ENCODE measurements at places on chromosomes 5 and 9.
A peak's percentile ranks its signal among the peaks of the same experiment; 100 is the strongest.

DNA sequence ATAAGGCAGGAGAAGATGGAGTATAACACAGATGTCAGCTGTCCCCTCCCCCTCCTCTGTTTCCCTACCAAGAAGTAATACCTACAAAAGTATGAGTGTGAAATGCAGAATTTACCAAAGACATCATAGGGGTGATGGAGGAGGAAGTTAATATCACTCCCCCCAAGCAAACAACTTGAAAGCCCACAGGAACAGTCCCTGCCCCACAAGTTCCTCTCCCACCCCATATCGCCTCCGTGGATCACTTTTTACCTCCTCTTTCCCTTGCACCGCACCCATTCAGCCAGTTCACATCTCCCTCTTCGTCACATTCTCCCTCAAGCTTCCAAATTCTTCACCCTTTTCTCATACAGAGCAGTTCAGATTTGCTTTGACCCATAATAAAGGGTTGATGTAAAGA lies 7.0 kb upstream of the SIL1 start:
- no peak for DNase-seq

DNA sequence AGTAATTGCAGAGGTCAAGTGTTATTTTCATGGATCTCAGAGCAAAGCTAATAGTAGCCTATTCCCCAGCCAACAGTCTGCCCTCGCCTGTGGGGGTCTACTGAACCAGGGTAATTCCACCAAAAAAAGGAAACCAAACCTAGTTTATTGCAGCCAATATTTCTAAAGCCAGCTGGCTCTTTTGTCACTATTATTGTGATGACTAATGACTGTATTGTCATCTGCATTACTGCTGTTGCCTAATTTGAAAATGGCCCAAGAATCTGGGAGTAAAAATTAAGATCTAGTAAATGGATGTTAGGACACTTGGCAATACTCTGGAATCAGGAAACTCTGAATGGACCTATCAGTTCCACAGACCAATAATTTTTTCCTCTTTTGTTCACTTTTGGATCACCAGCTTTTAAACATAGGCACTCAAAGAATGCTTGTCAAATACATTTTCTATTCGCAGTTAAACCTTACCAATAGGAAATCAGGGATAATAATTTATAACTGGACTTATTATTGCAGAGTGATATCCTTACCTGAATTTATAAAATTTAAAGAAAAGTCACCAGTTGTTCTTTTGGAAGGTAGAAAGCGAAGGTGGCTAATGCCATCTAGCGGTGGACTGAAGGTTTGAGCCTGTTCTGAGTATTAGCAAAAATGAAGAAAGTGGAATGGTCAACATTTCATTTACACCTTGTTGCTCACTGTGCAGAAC lies 69.2 kb downstream of the SYK start:
- peak; percentile 64 for DNase-seq

DNA sequence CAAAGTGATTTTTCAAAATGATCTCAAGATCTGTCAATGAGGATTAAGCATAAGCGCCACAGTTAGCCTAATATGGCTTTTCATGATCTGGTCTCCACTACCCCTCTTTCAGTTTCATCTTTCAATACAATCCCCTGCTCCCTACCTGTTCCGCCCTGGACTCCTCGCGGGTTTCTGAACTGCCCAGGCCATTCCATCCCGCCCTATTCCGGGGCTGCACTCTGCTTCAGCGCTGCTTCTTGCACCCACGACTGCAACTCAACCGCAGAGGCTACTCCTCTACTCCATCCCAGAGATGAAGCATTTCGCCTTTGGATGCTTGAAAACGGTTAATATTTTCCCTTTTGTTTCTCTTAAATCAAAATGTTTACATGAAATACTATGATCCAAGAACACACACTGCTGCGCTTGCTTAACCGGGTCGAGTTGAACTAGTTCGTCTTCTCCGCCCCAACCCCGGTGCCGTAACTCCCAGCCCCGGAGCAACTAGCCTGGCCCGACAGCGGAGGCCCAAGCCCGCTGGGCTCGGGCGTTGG lies 716 bp upstream of the OTULIN start:
- peak; percentile 67 for DNase-seq

- peak; percentile 35 for DNase-seq
Observed at GRCh38 chr5:158676642-158677469, 422.9 kb downstream of the EBF1 start.

DNA sequence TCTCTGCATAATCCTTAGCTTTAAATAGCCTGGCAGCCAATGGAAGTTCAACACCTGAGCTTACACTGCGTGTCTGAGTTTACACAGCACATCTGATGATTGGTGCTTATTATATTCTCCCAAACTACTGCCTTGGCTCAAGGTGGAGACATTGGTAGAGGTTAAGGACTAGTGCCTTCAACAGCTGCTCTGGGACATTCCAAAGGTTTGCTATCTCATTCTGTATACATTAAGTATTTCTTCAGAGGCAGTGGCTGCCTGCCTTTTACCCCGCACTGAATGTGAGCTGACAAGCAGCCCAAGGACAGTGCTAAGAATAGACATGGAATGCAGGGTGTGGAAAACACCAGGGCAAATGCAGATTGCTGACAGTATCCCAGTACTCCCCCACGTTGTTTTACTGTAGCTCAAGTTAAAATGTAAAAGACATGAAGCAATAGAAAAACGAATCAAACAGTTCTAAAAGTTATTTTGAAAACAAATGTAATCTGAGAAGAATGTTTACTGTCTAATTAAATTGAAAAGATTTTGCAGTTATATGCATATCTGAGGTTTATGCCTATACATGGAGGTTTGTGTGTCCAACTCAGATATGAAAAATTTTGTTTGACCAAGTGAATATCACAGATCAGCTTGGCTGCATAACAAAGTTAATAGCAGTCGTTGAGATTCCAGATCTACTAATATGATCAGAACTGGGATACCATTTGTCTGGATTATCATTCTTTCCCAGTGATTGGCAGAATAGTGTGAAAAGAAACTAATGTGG lies 1.8 kb downstream of the HSPB3 start:
- no peak for DNase-seq

DNA sequence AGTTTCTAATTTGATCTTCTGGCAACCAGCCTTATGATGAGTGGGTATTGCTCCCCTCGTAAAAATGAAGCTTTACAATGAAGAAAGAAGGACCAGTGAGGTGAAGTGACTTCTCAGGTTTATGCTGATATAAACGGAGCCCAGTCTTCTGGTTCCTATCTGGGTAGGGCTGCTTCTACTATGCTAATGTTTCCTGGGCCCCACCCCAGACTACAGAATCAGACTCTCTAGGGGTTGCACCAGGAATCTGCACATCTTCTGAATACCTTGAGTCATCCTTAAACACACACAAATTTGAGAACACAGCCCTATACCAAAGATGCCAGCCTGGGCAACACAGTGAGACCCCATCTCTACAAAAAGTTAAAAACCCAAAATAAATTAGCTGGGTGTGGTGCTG lies 16.2 kb downstream of the BTF3 start:
- DNase-seq: no peak

- no peak for DNase-seq
Observed at GRCh38 chr5:180910735-180911134, 11.8 kb downstream of the BTNL8 start.

DNA sequence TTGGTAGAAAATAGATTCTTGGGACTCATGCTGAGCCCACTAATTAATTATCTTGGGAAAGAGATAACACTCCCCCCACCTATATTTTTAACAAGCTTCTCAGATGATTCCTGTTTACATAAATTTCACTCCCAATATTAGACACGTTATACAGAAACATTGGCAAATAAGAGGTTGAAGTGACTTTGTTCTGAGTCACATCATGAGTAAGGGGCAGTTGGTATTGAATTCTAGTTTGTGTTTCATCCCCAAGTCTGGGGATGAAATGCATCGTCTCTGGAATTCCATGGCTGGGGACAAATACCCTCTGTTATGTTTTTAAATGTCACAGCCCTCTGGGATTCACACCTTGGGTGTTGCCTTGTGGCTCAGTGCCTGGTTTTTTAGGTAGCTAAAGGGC lies 41.0 kb downstream of the BASP1 start:
- DNase-seq: no peak

GRCh38 chr5:107389775-107390148 lies 281.0 kb downstream of the EFNA5 start:
- no peak for DNase-seq

DNA sequence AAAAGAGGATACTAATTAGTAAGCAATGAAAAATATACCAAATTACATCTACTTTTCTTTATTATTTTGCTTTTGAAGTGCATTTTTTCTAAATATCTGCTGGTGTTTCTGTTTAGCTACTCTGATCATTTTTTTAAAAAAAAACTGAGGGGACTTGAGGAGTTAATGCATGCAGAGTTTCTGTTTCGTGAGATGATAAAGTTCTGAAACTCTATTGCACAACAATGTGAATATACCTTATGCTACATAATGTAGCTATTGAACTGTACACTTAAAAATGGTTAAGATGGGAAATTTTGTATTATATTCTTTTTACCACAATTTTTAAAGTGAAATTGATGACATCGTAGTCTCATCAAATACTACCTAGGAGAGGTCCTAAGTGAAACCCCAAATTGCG lies 288.3 kb upstream of the NR4A3 start:
- no peak for DNase-seq

DNA sequence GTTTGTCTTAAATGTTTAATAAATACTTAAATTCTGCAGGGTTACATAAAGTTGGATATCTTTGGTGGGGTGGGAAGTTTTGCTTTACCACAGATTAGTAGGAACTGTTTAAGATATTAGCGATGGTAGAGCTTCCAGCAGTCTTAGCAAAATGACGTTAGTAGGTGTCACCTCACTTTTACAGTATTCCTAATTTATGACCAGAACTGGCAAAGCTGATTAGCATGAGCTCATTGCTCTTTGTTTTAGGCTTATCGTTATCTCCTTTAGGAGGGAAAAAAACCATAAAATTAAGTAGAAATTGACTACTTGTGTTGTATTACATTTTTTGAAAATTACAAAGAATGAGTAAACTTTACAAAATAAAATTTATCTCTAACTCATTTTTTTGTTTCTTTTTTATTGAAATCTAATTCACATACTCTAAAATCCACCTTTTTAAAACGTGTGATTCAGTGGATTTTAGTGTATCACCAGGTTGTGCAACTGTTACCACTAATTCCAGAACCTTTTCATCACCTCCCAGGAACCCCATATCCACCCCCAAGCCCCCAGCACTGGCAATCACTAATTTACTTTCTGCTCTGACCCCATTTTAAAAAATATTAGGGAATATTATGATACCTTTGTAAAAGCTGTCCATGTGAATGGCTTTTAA lies 129.5 kb downstream of the TRIO start:
- no peak for DNase-seq

- no peak for DNase-seq
Observed at GRCh38 chr5:157126-157715, 34.1 kb upstream of the LRRC14B start.

DNA sequence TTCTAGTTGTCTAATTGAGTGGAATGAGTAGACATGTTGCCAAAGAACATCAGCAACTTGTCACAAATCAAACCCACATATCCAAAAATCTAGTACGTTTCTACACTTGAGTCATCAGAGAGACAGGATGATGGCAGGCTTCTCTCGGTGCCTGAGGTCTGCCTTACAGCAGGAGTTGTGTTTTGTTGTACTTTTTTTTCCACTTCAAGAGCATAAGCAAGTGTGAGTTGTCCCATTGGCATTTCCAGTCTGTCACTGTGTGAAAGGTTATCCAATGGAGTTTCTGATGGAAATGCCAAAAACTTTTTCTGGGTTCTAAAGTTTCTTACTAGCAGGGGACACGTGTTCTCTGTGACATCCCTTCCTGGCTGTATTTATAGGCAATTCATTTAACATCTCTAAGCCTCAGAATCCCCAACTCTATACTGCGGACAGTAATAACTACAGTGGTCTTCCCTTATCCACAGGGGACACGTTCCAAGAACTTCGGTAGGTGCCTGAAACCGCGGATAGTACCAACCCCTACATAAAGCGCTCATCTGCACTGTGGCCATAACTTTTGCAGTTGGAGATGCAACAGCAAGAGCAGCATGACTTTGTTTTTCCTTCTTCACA lies 246.5 kb downstream of the SYK start:
- no peak for DNase-seq

- DNase-seq: no peak
Observed at GRCh38 chr5:123598028-123598689, 86.2 kb downstream of the CSNK1G3 start.

- DNase-seq: no peak
Observed at GRCh38 chr5:53792338-53792737, 231.9 kb downstream of the NDUFS4 start.

- no peak for DNase-seq
Observed at GRCh38 chr5:39195198-39195826, 24.1 kb downstream of the FYB1 start.

DNA sequence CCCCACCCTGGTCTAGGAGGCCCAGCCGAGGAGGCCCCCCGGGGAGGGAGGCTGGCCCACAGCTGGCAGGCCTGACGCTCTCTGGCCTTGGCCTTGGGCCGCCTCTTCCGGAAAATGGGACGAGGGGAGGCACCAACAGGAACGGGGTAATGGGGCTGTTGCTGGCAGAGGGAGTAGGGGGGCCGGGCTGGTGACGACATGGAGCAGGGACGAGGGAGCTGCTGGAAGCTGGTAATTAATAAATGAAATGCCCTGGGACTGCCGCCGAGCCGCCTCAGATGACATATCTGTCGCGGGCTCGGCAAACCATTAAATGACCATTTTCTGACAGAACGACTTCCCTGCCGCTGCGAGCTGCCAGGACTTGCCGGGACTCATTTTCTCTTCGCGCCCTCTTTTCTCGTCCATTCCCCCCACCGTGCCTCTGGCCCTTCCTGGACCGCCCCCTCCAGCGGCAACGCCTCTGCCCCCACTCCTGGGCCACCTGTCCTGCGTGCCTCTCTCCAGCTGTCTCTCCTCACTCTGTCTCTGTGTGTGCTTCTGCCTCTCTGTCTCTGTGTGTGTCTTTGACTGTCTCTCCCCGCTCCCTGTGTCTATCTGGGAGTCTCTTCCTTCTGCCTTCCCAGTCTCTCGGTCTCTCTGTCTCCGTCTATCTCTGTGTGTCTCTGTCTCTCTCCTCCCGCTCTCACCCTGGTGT lies 215.7 kb downstream of the PAX5 start:
- DNase-seq: no peak

DNA sequence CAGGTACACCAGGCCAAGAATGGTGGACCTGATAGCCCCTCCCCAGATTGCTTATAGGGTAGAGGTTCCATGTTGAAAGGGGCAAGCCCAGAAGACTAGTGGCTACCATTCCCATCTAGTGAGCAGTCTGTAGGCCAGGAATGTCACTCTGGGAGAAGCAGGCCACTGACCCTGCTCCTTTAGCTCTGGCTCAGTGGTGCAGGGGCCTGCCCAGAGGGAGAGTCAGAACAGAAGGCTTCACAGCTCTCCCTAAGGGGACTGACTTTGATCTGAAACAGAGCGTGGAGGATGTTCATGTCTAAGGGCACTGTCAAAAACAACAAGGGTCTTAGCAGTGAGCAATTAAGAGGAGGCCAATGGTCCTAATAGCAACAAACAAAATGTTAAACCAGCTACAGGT lies 81.7 kb downstream of the ZNF354C start:
- DNase-seq: no peak

GRCh38 chr9:34773306-34773910 lies 63.5 kb upstream of the CCL21 start:
- DNase-seq: no peak

DNA sequence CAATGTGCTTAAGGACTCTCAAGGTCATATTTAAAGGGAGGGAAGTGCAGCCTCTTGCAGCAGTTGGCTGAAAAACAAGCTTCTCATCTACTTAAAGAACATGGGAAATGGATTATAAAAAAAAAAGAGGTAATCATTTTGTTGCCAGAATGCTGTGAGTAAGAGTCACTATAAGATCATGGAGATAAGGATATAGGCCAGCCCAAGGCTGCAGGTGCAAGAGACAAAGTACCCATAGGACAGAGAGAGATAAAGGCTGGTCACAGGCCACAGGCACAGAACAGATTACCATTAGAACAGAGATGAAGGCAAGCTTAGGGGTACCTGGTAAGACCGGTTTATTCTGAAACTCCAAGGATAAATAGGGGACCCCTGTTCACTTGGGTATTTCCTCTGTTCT lies 70.5 kb downstream of the CDKN2A start:
- no peak for DNase-seq
